ENCODE measurements at places on chromosomes 12 and 14.
A peak's percentile ranks its signal among the peaks of the same experiment; 100 is the strongest.

GRCh38 chr14:33745163-33745562, 205.7 kb downstream of the EGLN3 start:
- DNase-seq: no peak

DNA sequence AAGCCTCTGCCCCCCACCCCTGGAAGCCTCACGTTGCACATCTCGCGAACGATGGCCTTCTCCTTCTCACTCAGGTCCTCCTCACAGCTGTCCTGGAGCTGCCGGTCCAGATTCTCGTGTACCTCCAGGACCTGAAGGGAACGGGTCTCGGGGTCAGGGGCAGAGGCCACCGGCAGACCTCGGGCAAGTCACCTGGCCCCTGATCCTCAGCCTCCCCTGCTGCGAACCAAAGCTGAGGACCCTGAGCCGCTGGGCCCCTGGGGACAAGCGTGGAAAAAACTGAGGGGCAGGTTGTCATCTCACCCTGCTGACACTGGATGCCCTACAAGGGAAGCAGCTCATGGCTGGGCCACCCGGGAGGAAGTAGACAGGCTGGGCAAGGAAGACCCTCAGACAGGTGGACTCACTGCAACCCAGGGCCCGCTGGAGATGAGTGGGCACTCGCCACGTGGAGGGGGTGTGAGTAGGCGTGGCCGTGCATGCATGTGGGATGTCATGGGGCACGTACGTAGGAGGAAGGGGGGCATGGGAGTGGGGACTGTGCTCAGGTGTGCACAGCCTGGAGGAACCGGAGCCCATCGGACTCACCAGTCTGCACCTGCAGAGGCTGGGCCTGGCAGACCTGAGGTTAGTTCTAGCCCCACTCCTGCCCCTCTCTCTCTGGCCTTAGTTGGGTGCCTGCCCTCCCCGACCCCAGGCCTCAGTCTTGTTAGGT, 35.1 kb downstream of the CCNK start:
- DNase-seq: peak; percentile 26

- DNase-seq: peak; percentile 55
Measured at GRCh38 chr14:75254901-75255584, 23.6 kb upstream of the FOS start.

DNA sequence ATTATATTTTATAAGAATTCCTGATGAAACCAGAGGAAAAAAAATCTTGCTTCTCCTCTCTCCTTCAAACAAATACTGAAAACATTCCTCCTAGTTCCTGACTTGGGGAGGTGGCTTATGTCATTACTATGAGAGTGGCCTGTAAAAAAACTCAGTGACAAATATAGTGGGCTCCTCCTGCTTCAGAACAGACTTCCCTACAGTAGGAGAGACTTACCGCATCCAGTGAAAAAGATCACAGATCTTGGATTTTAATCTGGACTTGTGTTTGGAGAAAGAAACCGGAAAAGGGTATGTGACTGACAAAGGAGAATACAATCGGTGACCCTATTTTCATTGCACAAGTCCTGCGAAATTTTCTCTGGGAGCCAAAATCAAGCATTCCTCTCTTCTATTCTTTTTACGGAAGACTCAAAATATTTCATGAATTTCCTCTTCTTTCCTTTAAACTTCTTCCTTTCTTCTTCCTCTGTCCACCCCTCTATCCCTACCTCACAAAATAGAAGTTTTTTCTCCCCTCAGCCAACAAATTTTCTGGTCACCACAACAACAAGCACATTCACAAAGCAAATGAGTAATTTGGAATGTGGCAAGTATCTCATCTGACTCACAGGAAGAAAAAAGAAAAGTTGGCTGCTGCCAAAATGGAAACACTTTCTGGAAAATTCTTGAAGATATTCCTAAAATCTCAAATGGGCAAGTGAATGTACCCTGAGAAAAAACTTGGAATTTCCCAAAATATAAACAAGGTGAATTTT, 185.1 kb upstream of the CDKN3 start:
- no peak for DNase-seq

DNA sequence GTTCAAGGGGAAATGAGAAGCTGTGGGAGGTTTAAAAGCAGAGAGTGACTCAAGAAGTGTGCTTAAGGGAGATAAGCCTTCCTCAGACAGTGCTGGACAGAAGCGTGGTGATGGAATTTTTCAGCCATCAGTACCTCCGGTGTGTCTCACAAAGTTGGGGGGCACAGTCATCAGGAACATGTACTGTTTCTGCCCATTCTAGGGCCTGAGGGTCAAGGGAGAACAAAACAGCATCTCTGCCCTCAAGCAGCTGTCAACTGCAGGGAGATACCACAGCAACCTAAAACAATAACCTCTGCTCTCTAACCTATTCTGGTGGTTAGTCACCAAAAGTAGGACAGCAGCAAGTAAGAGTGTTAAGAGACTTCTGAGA, 2.0 kb upstream of the STON2 start:
- no peak for DNase-seq

DNA sequence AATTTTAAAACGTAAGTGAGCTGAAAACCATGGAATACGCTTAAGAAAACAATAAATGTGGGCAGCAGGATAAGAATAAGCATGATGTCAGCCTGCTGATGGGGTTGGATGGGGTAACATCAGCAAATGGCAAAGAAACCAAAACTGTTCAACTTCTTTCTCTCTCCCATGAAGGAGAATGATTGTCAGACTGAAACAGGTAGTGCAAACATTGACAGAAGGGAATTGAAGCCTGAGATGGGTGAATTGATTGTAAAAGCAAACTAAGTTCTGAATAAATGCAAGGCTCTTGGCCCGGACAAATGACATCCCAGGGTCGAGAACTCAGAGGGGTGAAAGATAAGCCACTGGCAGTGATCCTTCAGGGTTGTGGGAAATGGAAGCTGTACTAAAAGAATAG, 182.6 kb downstream of the ETV6 start:
- DNase-seq: no peak

DNA sequence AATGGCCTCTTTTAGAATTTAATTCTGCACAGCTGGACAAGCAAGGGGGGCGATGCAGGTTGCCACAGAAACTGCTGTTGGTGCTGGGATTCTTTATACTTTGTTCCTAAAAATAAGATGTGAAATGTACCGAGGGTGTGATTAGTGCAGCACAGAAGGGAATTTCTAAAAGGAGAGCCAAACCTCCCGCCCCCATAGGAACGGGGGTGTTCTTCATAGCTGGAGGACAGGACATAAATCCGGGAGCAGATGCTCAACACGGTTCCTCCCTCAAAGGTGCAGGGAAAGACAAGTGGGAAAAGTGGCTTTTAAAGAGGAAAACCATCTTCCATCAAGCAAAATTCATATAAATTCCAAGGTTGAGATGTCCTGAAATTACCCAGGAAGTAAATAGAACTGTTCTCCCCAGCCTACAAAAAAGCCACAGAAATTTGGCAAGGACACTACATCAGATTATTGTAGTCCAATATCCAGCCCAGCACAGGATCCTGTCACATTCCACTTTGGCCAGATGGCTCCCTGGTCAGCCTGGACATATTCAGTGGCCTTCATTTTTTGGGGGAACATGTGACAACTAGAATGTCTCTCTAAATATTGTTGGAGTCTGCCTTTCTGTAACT, 51.4 kb upstream of the TMX1 start:
- no peak for DNase-seq

DNA sequence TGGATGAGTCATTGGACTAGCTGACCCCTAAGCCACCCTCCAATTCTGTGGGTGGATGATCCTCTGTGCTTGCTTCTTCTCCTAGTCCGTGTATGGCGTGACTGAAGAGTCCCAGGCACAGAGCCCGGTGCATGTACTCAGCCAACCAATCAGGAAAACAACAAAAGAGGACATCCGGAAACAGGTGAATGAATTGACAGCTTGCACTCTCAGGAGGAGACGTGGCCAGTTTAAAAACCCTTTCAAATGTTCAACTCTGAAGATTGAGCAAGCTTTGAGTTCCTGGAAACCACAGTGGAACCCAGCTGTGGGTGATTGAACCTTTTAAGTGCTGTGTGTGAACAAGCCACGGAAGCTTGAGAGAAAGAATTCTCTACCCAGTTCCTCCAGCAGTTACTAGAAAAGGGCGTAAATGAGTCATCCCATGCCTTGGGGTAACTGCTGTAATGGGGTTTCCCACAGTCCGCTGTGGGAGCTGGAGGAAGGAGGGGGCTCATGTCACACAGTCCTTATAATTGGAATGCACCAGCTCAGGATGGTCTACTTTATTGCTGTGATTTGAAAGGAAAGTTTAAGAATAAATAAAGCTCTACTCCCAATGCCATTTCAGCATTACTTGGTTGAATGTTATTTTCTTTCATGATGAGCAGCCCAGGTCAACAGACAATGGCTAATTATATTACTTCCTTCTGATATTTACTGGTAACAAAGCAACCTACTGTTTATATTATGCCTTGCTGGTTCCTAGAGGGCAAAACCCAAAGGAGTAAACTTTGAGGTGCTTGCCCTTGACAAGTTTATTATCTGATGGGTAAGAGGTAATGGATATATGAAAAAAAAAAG, 417.0 kb downstream of the DPF3 start:
- peak; percentile 33 for DNase-seq

GRCh38 chr14:20568393-20568792, 7.5 kb upstream of the RNASE9 start:
- no peak for DNase-seq

DNA sequence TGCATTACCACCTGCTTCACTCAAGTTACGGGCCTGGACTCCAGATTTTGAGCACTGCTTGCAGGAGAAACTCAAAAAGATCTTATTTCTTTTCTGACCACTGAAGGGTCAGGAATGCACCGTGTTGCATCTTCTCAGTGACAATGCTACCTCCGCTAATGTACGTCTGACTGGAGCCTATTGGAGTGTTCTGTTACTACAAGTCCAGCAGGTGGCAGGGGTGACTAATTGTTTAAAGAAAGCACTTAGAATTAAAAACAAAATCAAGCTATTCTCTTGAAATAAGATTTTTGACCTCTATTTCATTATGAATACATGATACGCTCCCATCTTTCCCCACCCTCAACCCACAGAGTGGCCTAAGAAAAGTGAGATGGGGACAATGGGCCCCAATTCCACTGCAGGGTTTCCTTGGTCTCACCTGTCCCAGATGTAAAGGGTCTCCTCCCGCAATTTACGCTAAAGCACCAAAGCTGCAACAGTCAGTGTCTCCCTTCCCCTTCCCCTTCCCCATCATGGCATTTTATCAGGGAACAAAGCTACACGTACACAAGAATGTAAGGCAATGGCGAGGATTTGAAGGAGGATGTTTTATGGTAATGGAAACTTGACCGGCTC, 2.2 kb downstream of the TBPL2 start:
- DNase-seq: no peak

- no peak for DNase-seq
Measured at GRCh38 chr12:50689437-50689836, 74.5 kb upstream of the ATF1 start.

DNA sequence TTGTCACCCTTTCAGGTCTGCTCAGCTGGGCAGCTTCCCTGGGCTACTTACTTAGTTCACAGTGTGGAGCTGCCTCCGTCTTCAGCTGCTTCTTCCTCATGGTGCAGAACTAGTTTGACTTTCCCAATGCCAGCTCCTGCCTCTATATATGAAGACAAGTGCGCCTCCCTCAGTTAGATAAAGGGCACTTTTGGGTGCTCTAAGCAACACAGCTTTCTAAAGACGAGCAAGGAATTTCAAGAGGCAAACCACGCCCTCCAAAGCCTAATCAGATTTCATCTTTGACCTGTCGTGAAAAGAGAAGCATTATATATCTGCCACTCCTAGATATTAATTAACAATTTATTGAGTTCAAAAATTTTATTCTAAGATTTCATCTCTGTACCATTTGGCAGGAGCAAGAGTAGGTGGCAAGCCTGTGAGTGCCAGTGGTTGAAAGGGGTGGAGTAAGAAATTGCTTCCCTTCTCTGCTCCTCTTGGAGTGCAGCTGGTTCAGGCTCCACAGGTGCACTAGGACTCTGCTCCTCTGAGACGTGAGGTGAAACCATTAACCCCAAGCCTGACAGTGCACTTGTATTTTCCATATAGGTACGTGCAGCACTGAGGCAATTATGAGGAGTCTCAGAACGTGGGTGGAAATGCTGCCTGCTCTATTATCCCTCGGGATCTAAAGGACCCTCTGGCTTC, 2.1 kb upstream of the SLC11A2 start:
- peak; percentile 72 for DNase-seq

GRCh38 chr12:19972325-19973288, 395.7 kb upstream of the PDE3A start:
- DNase-seq: no peak

- DNase-seq: peak; percentile 42
Measured at GRCh38 chr14:67240168-67240932, 885 bp upstream of the PALS1 start.

- peak; percentile 97 for DNase-seq
Measured at GRCh38 chr14:64708148-64709004, 4.2 kb downstream of the PLEKHG3 start.

DNA sequence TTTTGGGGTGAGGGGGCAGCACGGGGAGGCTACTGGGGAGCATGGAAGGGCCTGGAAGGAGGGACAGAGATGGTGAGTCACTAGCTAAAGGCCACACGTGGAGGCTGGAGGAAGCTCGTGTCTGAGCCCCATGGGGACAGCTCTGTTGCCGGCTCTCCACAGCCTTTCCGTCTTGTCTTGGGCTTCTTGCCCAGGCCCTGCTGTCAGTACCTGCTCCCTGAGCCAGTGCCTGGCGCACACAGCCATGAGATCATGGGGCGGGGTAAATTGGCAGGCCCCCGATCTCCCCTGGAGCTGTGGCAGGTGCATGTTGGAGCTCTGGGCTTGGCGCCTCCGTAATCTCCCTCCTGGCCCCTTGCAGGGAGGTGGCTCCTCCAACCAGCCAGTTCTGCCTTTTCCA, 16.1 kb upstream of the KRT80 start:
- no peak for DNase-seq

- DNase-seq: no peak
Measured at GRCh38 chr12:47343684-47344567, 264.2 kb upstream of the AMIGO2 start.

GRCh38 chr14:54711812-54712464, 145.0 kb downstream of the SAMD4A start:
- DNase-seq: no peak
